ENCODE measurements at places on chromosomes 5 and 9. TPM values are rescaled to one million over a fixed set of nuclear protein-coding genes. Genes with fewer than 3 reads are reported as not detected.

Gene SAPCD2
- total RNA-seq: 1.7 TPM

Gene HBEGF
- 3.4 TPM for total RNA-seq

Gene BHMT2
- total RNA-seq: 22.5 TPM

Gene FOXD4L5
- not detected for total RNA-seq

Gene GPR150
- total RNA-seq: 0.06 TPM

Gene ZNF462
- total RNA-seq: 48.4 TPM

Gene SPINK4
- total RNA-seq: not detected

DNA sequence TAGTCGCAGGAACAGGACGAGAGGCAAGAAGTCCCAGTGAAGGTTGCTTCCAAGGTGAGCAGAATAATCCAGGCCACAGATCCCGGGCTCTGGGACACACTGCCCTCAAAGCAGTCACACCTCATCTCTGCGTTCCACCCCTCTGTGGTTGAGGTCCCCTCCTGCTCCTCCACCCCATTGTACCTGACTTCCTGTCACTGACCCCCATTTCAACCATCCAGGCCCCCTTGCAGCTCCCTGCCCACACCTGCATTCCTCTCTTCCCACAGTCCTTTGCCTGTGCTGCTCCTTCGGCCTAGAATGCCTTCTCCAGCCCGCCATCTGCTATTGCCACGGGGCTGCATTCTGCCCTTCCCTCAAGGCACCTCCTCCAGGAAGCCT, 73.5 kb downstream of the PAX5 start:
- no peak for DNase-seq

- no peak for DNase-seq
Measured at GRCh38 chr5:39337252-39337915, 26.9 kb downstream of the C9 start.

DNA sequence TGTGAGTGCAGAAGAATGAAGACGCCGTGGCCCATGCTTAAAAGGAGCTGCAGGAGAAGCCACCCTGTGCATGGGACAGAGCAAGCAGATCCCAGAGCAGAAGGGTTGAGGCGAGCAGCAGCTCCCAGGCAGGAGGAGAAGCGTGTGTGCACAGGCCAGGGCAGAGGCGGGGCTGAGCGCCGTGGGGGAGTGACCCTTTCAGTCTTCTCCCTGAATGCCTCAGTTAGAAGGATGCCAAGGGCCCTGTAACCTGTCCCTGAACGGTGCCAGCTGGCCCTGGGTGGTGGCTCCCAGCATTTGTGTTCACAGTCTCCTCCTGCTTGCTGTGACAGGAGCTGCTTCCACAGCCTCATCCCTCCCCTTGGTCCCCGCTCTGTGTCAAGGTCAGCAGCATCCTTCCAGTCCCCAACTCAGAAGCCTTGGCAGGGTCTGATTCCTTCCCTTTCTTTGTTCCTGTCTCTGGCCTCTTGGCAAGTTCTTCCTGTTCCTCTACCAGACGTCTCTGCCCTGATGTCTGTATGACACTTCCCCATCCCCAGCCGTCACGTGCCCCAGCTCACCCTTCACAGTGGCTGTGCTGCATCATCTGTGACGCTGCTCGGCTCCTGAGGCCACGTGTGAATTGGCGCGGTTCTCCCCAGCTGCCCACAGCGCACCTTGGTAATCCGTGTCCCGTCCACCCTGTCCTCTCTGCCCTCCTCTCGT, 5.2 kb downstream of the EXOC3 start:
- DNase-seq: peak; percentile 68

GRCh38 chr5:158979749-158980521, 119.8 kb downstream of the EBF1 start:
- DNase-seq: peak; percentile 59

GRCh38 chr9:63817622-63818518, 1467.1 kb downstream of the FOXD4L5 start:
- peak; percentile 25 for DNase-seq

GRCh38 chr9:90729351-90729750, 72.3 kb upstream of the SYK start:
- no peak for DNase-seq

- no peak for DNase-seq
Measured at GRCh38 chr9:138099803-138100598, 222.4 kb downstream of the CACNA1B start.

DNA sequence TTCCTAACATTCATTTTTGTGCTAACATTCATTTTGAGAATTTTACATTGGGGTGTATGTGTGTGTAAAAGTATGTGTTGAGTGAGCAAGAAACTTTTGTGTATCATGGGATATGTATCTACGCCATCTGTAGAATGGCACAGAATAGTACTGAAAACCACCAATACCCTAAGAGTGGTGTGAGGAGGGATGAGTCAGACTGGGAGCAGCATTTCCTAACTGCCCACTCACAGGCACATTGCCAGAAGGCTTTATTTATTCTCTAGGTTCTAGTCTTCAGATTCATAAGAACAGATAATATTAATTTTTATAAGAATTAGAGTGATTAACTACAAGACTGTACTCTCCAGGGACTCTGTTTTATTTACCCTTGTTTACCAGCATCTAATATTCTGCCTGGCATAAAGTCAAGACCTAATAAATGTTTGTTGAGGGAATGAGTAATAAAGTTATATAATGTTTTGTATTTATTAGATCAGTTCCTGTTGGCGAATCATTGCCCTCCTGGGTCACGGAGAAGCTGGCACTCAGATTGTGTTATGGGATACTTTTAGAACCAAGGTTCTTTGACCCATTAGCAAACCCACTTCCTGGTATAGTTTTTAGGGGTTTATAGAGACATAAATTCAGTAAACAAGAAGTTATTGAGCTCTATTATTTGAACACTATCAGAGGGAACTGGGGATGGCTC, 159.1 kb upstream of the PPP2R2B start:
- no peak for DNase-seq

GRCh38 chr9:131642496-131643083, 97.3 kb downstream of the PRRT1B start:
- DNase-seq: no peak

GRCh38 chr5:54062958-54063357, 247.4 kb downstream of the ARL15 start:
- no peak for DNase-seq

DNA sequence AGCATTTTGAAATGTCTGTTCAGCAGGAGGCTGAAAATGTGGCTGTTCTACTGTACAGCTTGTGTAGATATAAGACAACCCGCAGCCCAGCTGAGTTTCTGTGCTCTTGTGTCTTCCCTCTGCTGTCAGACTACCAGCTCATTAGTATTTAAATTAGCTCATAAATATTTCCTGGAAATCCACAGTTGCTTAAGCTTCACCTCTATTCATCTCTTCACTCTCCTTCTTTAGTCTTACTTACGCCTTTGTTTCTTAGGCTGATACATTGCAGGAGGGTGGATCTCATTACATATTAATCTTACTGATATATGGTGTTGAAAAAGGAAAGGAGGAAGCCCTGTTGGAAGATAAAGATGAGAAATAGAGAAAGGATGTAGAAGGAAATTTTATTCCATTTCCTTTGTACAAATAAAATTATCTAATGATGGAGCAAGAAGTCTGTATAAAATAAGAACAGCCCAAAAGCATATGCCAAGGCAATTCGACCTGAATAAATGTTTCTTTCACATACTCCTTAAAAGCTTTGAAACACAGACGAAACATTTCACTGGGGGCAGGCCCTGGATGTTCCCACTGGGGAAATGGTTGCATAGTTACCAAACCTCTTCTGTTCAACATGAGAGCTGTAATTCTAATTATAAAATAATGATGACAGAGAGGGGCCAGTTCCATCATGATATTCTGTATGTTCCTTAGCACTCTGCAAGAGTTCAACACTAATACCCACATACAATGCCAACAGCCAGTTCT, 111.8 kb upstream of the APC start:
- DNase-seq: no peak

DNA sequence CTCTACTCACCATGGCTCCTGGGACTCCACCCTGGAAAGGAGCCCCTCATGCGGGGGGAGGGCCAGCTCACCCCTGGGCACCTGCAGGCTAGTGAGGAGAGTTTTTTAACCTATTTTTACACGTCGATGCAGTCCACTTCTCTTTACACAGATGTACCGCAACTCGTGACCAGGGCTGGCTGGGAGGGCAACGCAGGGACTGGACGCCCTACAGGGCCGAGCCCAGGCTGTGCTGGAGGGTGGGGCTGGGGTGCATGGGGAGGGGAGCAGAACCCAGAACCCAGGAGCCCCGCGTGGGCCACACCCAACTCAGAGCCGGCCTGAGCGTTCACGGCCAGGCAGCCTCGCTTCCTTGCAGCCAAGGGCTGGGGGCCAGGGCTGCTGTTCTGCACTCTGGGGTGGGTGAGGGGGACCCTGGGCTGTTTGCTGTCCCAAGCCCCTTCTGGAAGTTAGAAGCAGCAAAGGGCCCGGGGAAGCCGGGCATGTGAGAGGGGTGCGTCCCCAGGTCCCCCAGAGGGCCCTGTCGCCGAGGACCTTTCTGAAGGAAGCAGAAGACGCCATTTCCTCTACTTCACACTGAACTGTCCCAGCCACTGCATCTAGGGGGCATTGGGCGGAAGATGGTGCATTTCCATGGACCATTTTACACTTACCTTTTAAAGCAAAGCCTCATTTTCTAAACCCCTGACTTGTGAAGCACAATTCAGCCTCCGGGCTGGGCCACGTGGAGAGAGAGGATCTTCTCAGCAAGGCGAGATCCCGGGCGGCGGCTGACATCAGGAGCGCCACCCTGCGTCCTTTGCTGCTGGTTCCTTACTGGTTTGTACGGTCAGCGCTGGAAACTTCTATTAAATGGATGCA, 90.5 kb downstream of the KCNT1 start:
- no peak for DNase-seq

GRCh38 chr5:87243161-87243844, 24.4 kb upstream of the RASA1 start:
- no peak for DNase-seq

- no peak for DNase-seq
Measured at GRCh38 chr5:949815-950560, 57.3 kb downstream of the TRIP13 start.

DNA sequence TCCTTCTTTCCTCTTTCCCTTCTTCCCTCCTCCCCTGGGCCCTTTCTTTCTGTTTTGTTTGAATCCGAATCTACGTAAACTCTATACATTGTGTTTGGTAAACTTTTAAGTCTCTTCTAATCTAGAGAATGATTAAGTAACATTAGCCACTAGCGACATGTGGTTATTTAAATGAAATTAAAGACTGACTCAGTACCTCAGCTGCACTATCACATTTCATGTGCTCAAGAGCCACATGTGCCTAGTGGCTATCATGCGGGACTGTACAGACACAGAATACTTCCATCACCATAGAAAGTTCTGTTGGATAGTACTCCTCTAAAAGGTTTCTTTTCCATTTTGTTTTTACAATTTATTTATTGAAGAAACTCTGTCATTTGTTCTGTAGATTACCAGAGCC, 29.0 kb downstream of the DCTN4 start:
- DNase-seq: no peak

DNA sequence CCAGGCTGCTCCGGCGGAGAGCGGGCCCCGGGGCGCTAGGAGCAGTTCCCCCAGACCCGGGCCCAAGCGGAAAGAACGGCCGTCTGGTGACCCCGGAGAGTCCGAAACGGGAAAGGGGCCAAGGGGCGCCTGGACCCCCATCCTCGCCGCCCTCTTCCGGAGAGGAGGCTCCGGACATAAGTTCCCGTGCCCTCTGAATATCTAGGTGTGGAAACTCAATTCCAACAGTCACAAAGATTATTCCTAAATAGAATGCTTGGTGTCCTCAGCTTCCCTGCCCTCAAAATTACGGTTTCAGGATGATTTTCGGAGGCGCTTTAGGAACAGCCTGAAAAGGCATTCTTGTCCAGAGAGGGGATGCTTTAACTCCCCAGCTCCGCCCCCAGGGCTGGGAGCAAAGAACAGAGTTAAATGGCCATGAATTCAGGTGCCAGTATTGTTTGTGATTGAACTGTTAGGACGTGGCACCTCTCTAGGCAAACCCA, 681 bp upstream of the LHFPL2 start:
- DNase-seq: no peak

DNA sequence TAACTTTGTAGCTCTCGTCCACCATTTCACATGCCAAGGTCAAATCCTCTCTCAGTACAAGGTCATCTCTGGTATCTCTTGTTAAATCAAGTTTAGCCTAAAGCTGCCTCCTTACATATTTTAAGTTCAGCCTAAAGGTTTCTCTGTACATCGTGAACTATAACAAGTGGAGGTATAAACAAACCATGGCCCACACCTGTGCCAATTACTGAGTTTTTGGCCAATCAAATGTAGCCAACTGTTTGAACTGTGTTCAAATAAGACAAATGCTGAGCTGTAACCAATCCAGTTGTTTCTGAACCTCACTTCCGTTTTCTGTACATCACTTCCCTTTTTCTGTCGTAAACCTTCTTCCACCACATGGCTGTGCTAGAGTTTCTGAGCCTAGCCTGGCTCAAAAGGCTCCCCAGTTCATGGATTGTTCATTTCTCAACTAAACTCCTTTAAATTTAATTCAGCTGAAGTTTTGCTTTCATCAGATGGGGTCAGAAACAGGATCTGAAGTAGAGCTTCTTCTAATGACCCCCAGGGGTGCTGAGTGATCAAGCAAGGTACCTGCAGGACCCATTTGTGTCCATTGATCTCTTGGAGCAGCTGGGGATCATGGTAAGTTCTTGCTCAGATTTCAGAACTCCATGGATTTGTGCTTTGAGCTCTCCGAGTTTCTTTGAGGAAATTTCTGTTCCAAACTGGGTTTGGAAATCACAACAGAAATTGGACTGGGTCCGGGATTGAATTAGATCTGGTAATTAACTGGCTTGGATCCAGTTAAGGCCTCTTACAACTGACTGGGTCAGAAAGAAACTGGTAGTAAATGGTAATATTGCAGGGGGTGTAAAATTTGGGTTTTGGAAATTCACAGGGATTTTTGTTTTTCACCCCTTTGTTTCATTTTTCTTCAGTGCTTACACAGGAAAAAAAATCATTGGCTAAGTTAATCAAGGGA, 11.0 kb upstream of the NANS start:
- DNase-seq: no peak

DNA sequence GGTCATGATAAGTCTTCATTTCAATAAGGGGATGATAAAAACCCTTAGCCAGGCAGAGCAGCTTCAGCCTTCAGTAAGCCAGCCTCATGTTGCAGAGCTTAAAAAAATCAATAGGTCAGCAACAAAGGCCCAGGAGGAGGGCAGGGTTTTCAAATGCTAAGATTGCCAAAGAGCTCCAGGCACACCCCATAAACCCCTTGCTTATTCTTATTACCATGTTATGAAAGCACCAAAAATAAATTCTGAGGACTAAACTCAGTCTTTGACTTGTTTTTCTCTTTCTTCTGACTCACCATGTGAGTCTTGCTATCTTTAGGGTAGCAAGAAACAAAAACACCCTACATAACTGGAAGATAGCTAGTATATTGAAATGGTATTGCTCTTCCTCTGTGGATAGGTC, 317.1 kb downstream of the KCTD16 start:
- DNase-seq: no peak

- no peak for DNase-seq
Measured at GRCh38 chr5:94901191-94901979, 282.9 kb downstream of the SLF1 start.

DNA sequence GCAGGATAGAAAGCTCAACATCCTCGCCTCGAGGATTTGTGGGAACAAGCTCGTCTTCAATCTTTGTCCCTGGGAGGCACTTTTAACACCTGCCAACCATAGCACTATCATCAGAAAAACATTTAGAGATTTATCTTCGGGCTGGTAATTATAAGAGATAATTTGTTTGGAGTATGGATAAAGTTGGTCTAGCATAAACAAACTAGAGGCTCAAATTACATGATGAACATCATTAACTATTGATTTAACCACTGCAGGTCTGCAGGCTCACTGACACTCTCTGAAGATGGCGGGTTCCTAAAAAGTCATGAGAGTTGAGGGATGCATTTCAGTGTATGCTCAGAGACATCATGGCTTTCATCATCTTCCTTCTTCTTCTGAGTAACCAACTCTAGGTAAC, 25.8 kb upstream of the PCA3 start:
- DNase-seq: no peak

Measured in adrenal gland (tissue), 19 donors.